ENCODE measurements at places on chromosomes 3 and 15.

GRCh38 chr15:27928386-27928785 is 170.7 kb downstream of the OCA2 start:
- DNase-seq, result no peak

GRCh38 chr3:135348690-135349089 is 553.6 kb downstream of the EPHB1 start:
- DNase-seq, result no peak

DNA sequence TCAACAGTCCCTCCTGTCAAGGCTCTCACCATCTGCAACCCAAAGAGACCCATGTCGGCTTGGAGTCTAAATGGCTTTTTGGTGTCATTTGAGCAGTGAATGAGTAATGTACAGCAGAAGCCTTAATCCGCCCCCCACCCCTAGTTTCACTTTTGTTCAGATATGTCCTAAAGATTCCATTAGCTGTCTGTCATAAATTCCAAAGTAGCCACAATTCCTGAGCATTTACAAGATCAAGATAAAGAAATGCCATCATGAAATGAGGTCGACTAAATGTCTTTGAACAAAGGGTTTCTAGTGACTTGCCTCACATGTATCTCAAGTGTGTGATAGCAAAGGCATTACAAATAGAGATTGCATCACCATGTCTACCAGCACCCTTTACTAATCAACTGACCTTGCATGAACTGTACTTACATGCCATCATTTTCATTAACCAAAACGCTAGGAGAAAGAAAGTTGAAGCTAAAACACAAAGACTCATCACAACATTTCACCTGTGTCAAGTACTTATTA is 123.8 kb upstream of the PHLDB2 start:
- DNase-seq, result no peak

GRCh38 chr3:122728756-122729514 is 48.3 kb downstream of the PARP14 start:
- DNase-seq, result no peak

DNA sequence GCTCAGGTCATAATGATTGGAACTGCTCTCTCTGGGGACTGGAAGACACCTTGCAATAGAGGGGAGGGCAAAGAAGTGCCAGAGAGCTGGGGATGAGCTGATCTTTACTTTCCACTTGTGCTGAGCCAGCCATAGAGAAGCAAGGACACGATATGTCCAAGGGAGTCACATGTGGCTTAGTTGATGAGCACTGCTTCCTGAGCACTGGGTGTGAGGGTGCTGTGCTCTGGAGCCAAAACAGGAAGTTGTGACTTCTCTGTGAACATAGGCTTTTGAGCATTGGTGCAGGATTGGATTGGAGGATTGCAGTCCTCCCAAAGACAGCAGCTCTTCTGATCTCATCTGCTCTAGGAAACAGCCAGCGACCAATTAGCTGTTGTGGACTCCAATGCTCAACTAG is 6.7 kb downstream of the PARP14 start:
- DNase-seq, result no peak

GRCh38 chr3:9781551-9781950 is 10.7 kb downstream of the TADA3 start:
- DNase-seq, result no peak

GRCh38 chr3:173825730-173826129 is 428.2 kb downstream of the NLGN1 start:
- no peak for DNase-seq

GRCh38 chr3:64625381-64625780 is 62.4 kb downstream of the ADAMTS9 start:
- DNase-seq, result no peak

DNA sequence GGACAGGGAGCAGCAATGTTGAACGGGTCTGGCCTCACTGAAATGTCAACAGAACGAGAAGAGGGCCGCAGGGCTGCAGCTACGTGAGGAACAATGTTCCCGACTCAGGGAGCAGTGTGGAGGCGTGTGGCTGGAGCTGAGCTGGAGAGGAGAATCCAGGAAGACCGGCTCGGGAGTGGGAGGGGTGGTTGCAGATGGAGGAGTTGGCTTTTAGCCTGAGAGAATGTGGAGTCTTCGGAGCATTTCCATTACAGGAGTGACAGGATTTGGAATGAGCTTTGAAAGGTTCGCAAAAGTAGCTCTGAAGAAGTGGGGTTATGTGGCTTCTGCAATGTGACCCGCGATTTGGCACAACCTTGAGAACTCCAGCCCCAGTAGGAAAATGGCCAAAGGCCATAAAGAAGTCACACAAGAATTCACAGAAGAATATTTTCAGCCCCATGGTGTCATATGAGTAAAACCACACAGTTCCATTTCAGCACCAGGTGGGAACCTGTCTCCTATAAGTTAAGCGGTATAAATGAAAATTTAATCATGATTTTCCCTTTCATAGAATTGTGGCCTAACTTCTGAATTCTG is 78.8 kb upstream of the NSMCE3 start:
- no peak for DNase-seq

DNA sequence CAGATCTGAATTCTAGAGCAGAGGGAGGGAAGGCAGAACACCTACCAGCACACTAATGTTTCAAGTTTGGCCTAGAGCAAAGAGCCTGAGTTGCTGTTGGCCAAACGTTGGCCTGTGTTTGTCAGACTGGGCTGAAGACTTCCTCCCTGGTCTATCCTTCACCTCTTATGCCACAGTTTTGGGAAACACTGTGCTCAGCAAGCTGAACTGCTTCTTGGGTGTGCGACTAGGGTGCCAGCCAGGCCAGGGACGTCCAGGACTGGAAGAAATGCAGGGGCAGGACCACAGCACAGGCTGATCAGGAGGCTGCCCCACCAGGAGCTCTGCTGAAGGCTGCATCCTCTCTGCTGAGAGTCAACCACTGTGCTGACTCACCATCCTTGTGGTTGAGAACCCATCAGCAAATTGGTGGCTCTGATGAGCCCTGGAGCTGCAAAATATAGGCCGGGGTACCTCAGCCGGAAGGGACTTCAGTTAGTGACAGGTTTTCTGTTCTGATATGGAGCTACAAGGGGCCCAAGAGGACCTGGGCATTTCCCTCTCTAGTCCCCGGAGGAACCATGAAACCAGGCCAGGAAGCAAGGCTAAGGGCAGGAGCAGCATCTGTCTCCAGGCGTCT is 131.6 kb upstream of the RASGRP1 start:
- DNase-seq, result no peak

GRCh38 chr15:89341316-89342005 is 6.8 kb upstream of the POLG start:
- no peak for DNase-seq

- DNase-seq, result no peak
These were observed 12.6 kb downstream of the FNDC3B start for GRCh38 chr3:172051957-172052354.

DNA sequence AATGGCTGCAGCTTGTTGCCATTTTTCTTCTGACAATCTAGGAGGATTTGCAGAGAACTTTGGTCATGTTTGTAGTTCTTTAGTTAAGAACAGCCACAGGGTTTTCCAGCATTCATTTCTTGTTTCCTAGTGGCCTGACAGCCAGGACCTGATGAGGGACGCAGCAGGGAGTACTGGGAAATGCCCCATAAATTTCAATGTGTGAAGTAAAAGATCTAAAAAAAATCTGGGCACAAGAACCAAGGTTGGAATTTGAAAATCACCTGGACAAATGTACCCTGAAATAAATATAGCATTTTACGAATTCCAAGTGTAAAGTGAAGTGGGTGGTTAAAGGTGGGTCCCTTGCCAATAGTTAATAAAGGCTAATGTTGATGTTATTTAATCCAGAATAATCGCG is 195.0 kb downstream of the ZIC1 start:
- DNase-seq, result no peak

GRCh38 chr3:159672728-159673688 is 315.6 kb upstream of the IL12A start:
- no peak for DNase-seq

DNA sequence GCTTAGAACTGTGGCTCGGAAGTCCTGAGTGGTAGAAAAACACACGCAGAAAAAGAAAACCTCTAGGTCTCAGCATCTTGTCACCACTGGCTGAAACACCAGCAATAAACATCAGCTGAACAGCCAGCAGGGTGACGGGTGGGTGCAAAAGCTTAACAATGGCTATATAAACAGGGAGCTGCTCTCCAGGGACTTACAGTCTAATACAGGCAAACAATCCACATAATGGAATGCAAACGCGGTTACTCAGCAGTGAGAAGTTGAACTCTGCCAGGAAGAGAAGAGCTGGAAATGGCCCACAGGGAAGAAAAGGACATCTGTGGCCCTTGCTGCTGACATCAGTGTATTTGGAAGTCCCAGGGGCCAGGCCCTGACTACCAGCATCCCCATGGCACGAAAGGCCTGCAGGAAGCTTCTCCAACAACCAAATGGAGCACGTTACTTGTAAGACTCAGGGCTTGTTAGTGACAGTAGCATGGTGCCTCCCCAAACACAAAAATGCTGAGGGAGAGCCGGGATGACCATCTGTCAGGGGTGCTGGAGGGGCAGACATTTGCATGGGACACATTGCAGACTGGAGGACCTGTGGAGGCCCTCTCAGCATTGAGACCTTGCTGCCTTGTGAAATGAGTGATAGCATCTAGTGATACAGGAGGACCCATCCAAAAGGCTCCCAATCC is 3.0 kb downstream of the HEG1 start:
- DNase-seq, result no peak

Data from cortex of kidney (tissue), 1 donor.